Epithelial cell of alveolus of lung (primary cell): ENCODE measurements at places on chromosomes 5 and 9. TPM values are rescaled to one million over a fixed set of nuclear protein-coding genes. Genes with fewer than 3 reads are reported as not detected.

The PLPPR1 gene
- total RNA-seq: not detected in 2 replicates

The WNT8A gene
- total RNA-seq: not detected in 2 replicates

The SOX30 gene
- not detected in 2 replicates for total RNA-seq

The SPATA31D3 gene
- not detected in 2 replicates for total RNA-seq

The PLPP1 gene
- 34.6 and 356 TPM in 2 replicates for total RNA-seq

The ZNG1F gene
- 0.96 and 2.3 TPM in 2 replicates for total RNA-seq

The CTNND2 gene
- total RNA-seq: not detected in 2 replicates
